Neural progenitor cell (in vitro differentiated cells): ENCODE measurements at places on chromosomes 2 and 18. TPM values are rescaled to one million over a fixed set of nuclear protein-coding genes. Genes with fewer than 3 reads are reported as not detected.

The PCBP1 gene
- 62.0 and 82.0 TPM in 2 replicates for total RNA-seq

The HJURP gene
- total RNA-seq: 101 and 109 TPM in 2 replicates

The ANKRD44 gene
- 2.5 and 3.4 TPM in 2 replicates for total RNA-seq

The XIRP2 gene
- not detected in 2 replicates for total RNA-seq

The IL36RN gene
- not detected in 2 replicates for total RNA-seq

The PMAIP1 gene
- total RNA-seq: 3.1 and 3.5 TPM in 2 replicates

The MFSD6 gene
- 0.25 and 0.37 TPM in 2 replicates for total RNA-seq

The PROC gene
- 0.25 TPM in 1 of 2 replicates, not detected in the other for total RNA-seq

The GAL3ST2 gene
- 0.09 TPM in 1 of 2 replicates, not detected in the other for total RNA-seq

The PRSS56 gene
- not detected in 2 replicates for total RNA-seq

The RAB6C gene
- 0.07 TPM in 1 of 2 replicates, not detected in the other for total RNA-seq

The EMX1 gene
- total RNA-seq: 0.43 and 7.3 TPM in 2 replicates

The VAMP5 gene
- not detected in 2 replicates for total RNA-seq

The LCT gene
- 0.03 TPM in 1 of 2 replicates, not detected in the other for total RNA-seq

The IL1F10 gene
- not detected in 2 replicates for total RNA-seq

The IL1R2 gene
- total RNA-seq: not detected in 2 replicates

The TFPI gene
- total RNA-seq: 12.9 and 16.6 TPM in 2 replicates

The PLCL1 gene
- 0.28 and 0.41 TPM in 2 replicates for total RNA-seq

The ITGA6 gene
- total RNA-seq: 97.2 and 161 TPM in 2 replicates

The AQP4 gene
- 0.09 and 0.12 TPM in 2 replicates for total RNA-seq

The ZNF142 gene
- 3.3 and 13.5 TPM in 2 replicates for total RNA-seq

The GNLY gene
- 0.65 TPM in 1 of 2 replicates, not detected in the other for total RNA-seq

The BOD1L2 gene
- total RNA-seq: not detected in 2 replicates

The CYBRD1 gene
- total RNA-seq: 5.8 and 11.1 TPM in 2 replicates

The CFAP210 gene
- total RNA-seq: 1.2 and 2.5 TPM in 2 replicates

The USP40 gene
- total RNA-seq: 15.1 and 32.9 TPM in 2 replicates

The RNF181 gene
- total RNA-seq: 81.3 and 113 TPM in 2 replicates

The TMEM37 gene
- total RNA-seq: 0.74 and 1.0 TPM in 2 replicates

The ERBB4 gene
- 0.59 and 1.5 TPM in 2 replicates for total RNA-seq

The CHN1 gene
- total RNA-seq: 45.0 and 46.6 TPM in 2 replicates

The ST8SIA5 gene
- 0.03 and 0.04 TPM in 2 replicates for total RNA-seq

The EVA1A gene
- 2.8 and 3.6 TPM in 2 replicates for total RNA-seq

The RAB17 gene
- total RNA-seq: 0.43 TPM in 1 of 2 replicates, not detected in the other

The CETN1 gene
- not detected in 2 replicates for total RNA-seq

The LYPD1 gene
- total RNA-seq: 5.3 and 6.0 TPM in 2 replicates

The HOXD13 gene
- not detected in 2 replicates for total RNA-seq

The C1GALT1C1L gene
- total RNA-seq: 0.12 TPM in 1 of 2 replicates, not detected in the other

The SLC9A4 gene
- not detected in 2 replicates for total RNA-seq

The PNO1 gene
- total RNA-seq: 14.6 and 20.6 TPM in 2 replicates

The DAPL1 gene
- not detected in 2 replicates for total RNA-seq

The LYG1 gene
- 0.53 and 2.1 TPM in 2 replicates for total RNA-seq

The ZNF385B gene
- 22.9 and 35.8 TPM in 2 replicates for total RNA-seq

The MROH2A gene
- total RNA-seq: not detected in 2 replicates

The SUCLG1 gene
- 29.7 and 40.2 TPM in 2 replicates for total RNA-seq

The STAT4 gene
- total RNA-seq: 0.32 and 0.62 TPM in 2 replicates

The GIGYF2 gene
- total RNA-seq: 71.4 and 76.3 TPM in 2 replicates

The TEX51 gene
- total RNA-seq: not detected in 2 replicates

The ITPRIPL1 gene
- 4.3 and 4.9 TPM in 2 replicates for total RNA-seq

The KCNE4 gene
- not detected in 2 replicates for total RNA-seq

The SULT1C2 gene
- total RNA-seq: 0.28 and 1.6 TPM in 2 replicates

The GKN1 gene
- not detected in 2 replicates for total RNA-seq

The GPR17 gene
- not detected in 2 replicates for total RNA-seq

The IGFBP2 gene
- 371 and 935 TPM in 2 replicates for total RNA-seq

The GPR45 gene
- total RNA-seq: not detected in 2 replicates

The TMBIM1 gene
- 11.1 and 14.1 TPM in 2 replicates for total RNA-seq

The C2orf78 gene
- 0.06 and 0.21 TPM in 2 replicates for total RNA-seq

The ELP2 gene
- 104 and 171 TPM in 2 replicates for total RNA-seq

The CPO gene
- not detected in 2 replicates for total RNA-seq
